Cerebellar cortex (tissue), 1 donor: ENCODE measurements at places on chromosomes 1 and 21.

- no peak for DNase-seq
Measured at GRCh38 chr1:8090241-8090702, 64.2 kb upstream of the ERRFI1 start.

DNA sequence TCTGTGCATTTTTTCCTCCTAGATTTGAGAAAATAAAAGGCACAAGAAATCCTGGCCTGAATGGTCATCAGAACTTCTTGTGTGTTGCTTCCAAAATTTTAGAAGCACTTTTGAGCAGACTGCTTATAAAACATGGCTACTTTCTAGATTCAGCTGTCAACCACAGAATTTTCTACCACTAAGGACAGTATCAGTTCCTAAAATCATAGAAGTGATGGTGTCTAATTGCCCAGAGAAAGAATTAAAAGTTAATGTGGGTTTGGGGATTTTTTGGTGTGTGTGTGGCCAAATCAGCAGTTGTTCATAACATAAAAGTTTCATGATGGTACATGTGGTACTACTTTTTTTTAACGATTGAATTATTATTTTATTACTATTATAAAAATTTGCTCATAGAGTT lies 171.4 kb upstream of the SNX7 start:
- no peak for DNase-seq

DNA sequence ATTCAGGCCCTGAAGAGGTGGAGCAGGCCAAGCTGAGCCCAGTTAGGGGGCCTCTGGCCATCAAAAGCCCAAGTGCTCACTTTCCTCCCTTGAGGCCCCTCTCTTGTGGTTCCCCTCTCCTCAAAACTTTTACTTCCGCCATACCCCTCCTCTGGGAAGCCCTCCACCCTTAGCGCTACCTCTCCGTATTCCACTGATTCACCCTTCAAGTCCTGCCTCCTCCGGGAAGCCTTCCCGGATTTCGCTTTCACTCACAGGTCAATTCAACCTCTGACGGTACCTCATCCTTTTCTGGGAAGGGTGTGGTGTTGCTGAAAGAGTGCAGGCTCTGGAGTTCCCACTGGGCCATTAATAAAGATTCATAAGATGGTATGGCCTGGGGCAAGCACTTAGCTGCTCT lies 19.1 kb downstream of the SPOCD1 start:
- no peak for DNase-seq

DNA sequence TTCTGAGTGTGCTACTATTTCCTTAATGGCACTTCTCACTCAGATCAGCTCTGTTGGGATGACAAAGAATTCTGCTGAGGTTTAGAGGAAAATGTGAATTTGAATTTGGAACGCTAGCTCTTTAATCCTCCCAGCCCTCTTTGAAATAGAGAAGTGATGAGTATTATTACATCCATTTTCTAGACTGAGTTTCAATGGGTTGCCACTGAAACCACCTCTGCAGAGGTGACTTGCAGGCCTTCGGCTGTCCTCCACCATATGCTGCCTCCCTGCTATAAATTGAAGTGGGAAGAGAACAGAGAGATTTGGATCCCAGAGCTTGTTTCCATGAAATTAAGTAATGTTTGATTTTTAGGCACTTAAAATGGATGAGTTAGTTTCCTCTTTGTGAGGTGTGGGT lies 363.2 kb upstream of the SNX7 start:
- no peak for DNase-seq

GRCh38 chr1:167955915-167956314 lies 19.0 kb upstream of the MPC2 start:
- no peak for DNase-seq

DNA sequence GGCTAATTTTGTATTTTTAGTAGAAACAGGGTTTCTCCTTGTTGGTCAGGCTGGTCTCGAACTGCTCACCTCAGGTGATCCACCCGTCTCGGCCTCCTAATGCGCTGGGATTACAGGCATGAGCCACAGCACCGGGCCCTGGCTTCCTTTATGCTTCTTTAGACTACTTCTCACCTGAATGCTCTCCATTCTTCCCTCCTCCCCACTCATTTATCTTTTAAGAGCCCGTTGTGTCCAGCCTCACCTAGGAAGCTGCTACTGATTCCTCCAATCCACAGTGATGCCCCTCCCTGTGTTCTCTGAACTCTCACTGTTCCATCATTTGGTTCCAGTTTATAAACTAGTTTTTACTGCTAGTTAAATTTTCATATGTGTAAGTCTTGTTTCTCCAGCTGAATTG lies 44.9 kb upstream of the NR5A2 start:
- no peak for DNase-seq

DNA sequence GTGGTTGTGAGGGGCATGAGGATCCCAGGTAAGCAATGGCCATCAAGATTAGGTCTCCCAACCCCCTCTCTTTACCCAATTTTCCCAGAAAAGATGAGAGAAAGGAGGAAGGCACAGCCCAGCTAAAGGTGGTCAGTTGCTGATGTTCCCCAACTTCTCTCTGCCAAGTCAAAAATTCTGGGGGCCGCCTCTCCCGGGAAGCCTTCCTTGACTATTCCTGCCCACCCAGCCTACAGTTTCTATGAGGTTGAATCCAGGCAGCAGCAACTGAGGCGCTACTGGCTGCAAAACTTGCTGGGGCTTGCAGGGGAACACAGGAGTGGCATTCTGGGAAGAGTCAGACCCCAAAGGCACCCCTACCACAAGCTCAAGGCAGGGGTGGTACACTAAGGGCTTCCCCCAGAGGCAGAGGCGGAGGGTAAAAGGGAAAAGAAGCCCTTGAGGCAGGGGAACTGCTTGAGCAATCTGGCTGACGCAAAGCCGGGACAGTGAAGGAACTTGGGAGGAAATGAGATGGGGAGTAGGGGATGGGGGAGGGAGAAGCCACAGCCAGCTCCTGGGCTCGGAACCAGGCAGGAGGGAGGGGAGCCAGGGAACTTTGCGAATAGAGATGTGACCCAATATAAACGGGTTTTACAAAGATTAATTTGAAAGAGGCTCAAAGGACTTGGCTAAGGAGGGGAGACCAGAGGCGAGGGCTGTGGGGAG lies 31.2 kb downstream of the SDC3 start:
- no peak for DNase-seq

- no peak for DNase-seq
Measured at GRCh38 chr1:19353596-19353995, 41.5 kb downstream of the SLC66A1 start.

DNA sequence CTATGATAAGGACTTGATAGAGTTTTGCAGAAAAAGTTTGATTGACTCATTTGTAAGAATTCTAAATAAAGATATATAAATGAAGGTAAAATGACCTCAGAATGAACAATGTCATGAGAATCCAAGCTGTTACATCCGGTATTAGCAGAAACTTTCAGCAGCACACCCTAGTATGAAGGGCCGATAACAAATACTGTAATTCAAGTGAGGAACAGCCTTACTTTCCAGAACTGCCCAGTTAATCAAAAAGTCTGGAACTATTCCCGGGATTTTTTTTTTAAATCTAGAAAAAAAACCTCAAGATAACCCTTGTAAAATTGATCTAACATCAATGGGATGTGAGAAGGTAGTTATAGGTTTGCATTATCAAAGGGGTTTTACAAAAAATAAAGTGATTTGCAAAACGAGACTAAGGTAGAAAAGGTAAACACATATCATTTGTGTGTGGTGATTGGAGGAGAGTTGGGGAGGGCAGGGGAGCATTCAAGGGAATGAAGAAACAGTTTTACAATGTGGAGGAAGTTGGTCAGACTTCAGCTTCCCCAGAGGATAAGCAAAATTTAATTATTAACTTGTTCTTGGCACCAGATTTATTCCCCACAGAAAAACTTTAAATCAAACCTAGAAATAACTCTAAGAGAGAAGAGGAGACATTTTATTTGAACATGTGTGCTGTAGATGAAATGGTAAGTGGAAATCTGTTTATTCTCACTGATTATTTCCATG lies 75.9 kb upstream of the VCAM1 start:
- no peak for DNase-seq

- no peak for DNase-seq
Measured at GRCh38 chr1:68049941-68050878, at the start of gene DIRAS3. Gene DIRAS3 (minus strand): TSS chr1:68050627. CDS start chr1:68047297, 3,330 bp downstream.

- no peak for DNase-seq
Measured at GRCh38 chr1:220213382-220213983, 58.8 kb downstream of the RAB3GAP2 start.

GRCh38 chr1:167790117-167790516 lies 68.3 kb downstream of the MPZL1 start:
- peak; percentile 49 for DNase-seq

- no peak for DNase-seq
Measured at GRCh38 chr1:173502104-173502503, 25.0 kb downstream of the PRDX6 start.

DNA sequence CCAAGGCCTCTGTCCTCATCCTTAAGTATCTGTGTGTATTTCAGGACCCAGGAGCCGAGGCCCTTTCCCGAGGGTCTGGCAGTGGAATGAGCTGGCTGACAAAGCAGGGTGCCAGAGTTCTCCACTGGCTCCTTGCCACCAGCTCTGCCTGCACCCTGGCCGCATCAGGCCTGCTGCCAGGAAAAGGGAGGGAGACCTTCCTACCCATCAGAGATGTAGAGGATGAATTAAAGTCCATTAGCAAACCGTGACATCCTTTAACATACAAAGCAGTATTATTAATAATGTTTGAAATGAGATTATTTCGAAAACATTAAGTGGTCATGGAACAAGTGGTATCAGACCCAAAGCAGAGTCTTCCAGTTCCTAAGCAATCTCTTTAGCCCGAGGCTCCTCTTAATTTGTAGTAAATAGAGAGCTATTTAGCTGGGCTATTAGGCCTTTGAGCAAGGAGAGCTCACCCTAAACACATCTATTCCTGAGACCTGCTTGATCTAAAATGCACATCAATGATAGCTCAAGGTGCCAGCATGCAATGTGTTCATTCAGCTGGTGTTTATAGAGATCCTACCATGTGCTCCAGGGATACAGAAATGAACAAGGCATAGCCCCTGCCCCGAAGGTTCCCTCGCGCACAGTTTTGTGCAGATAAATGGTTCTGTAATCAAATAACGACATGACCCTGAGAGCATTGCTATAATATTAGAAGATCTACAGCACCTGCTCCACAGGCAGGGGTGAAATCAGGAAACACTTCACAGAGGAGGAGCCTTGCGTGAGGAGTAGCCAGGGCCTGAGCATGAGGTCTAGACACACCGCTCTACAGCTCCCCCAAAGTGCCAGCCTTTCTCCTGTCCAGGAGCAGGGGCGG lies 44.0 kb downstream of the FAM163A start:
- DNase-seq: no peak

DNA sequence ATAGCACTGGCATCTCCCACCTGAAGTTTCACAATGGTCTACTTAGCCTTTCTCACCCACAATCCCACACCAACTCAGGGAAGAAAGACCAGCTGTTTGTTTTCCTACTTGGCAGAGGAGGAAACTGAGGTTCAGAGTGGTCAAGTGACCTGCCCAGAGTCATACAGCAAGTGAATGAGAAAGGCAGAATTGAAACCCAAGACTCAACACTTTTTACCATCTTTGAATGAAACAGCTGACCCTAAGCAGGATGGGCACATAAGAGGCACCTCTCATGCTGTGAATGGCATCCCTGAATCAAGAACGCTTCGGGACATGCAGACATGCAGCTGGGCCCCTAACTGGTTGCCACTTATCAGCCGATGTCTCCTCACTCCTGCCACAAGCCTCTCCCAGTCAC lies 193.8 kb downstream of the HIVEP3 start:
- no peak for DNase-seq

DNA sequence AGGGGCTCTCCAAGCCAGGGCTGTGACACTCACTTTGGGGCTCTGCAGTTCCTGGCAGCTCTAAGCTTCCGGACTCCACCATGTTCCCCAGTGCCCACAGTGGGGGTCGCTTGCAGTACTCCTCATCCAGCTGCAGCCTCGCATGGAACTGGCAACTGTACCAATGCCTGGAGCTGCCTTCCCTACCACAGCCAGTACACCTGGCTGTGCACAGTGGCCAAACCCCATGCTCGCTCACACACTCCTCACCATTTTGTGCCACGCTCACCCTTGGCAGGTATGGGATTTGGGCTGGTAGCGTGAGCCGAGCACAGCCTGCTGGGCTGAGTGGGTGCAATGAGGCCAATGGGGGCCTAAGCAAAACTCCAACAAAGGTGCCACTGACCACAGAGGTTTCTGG lies 1369.9 kb downstream of the KCNT2 start:
- DNase-seq: no peak

DNA sequence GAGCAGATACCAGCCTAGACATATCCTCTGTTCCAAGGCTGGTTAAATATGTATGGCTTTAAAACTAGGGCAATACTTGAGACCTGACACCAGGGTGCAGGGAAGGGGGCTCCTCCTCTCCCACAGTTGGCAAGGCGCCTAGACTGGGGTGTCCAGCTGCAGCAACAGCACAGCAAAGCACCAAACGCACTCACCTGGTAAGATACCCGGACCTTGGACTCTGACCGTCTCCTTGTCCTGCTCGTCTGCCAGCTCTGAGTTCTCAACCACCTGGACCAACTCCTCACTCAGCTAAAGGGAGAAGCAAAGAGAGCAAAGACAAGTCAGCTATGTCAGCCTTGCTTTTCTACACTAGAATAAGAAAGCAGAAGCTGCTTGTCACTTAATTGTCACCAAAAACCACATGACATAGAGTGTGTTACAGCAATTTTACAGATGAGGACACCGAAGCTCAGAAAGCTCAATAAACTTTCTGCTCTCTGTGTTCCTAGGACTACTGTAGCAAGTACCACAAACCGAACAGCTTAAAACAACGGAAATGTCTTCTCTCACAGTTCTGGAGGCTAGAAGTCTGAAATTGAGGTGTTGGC lies 4.4 kb downstream of the PACC1 start:
- no peak for DNase-seq

GRCh38 chr1:25030674-25031589 lies 100.9 kb upstream of the RUNX3 start:
- no peak for DNase-seq

- DNase-seq: no peak
Measured at GRCh38 chr1:30629501-30629900, 93.9 kb downstream of the MATN1 start.

- no peak for DNase-seq
Measured at GRCh38 chr21:32562426-32562825, 22.9 kb downstream of the TCP10L start.

GRCh38 chr1:100321100-100321493 lies 31.2 kb upstream of the CDC14A start:
- DNase-seq: no peak

GRCh38 chr1:45522324-45523104 lies 830 bp upstream of the PRDX1 start:
- DNase-seq: no peak

- DNase-seq: peak; percentile 31
Measured at GRCh38 chr1:192575499-192576189, at the start of gene RGS1. Gene RGS1 (plus strand): TSS chr1:192575773. CDS start chr1:192575793, 20 bp downstream.

DNA sequence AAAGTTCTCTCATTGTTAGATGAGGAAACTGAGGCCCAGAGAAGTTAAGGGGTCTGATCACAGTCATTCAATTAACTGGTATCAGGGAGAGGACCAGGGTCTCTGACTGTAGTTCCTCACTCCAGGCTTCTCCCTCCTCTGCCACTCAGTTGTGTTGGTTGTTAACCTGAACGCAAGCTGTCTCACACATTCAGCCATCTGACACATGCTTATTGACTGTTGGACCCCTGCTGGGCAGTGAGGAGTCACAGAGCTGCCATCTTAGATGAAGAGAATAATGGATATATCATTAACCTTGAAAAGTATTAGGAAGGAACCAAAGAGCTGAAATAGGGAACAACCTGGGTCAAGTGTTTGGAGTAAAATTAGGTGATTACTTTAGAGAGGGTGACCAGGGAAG lies 194.8 kb downstream of the ZZZ3 start:
- no peak for DNase-seq
